AG08395 (cell line): ENCODE measurements at places on chromosomes 3 and 15.
A peak's percentile ranks its signal among the peaks of the same experiment; 100 is the strongest.

DNA sequence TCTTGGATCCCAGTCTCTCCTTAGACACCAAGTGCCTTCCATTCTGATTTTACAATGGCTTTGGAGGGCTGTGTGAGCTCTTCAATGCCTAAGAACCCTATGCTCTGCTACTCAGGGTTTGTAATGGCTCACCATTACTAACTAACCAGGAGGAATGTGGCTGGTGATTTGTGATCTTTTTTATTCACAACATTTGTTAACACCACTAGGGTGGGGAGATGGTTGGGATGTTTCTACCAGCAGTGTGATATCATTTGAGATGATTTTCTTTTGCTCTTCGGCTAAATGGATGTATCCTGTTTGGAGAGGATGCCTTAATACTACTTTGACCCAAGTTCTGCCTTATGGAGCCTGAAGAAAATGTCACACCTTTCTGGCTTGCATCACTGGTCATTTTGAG lies 226.9 kb downstream of the MFSD1 start:
- no peak for DNase-seq

DNA sequence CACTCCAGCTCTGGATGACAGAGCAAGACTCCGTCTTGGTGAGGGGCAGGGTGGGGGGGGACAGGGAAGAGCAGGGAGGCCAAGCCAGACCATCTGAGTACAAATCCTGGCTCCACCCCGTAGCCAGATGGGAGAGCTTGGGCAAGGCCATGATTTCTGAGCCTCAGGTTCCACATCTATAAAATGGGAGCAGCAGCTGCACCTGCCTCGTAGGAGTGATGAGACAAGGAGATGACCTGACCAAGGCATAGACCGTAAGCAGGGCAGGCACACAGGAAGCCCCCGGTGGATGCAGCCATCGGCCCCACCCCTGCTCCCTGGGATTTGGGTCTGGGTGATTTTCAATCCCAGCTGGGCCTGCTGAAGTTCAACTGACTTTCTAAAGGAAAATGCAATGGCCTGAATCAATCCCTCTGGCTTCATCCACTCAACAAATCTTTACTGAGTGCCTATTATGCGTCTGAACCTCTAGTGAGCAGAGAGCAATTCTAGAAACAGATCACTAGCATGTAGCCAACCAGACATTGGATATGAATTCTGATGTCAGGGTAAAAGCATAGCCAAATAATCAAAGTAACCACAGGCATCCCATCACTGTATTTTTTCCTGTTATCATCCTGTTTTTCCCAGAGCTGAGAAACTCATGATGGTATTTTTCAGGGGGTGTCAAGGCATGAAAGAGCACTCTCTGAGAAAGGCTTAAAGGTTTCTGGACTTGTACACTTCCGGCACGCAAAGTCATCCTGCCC lies 141.2 kb downstream of the NUP210 start:
- DNase-seq: no peak

DNA sequence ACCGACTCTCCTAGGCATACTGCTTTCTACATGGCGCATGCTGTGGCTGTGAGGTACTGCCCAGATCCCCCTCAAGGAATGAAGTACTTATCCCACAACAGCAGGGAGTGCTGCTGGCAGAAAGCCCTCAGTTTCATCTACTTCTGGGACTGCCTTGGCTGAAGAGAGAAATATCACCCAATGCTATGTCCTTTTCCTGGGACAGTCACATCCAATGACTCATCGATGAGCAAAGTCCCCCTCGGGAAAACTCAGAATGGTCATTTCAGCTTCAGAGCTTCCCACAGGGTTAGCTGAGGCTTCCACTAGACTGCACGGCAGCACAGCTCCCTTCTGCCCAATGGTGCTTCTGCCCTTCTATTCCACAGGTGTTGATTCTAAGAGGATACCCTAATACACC lies 3.6 kb upstream of the NMD3 start:
- DNase-seq: peak; percentile 43

DNA sequence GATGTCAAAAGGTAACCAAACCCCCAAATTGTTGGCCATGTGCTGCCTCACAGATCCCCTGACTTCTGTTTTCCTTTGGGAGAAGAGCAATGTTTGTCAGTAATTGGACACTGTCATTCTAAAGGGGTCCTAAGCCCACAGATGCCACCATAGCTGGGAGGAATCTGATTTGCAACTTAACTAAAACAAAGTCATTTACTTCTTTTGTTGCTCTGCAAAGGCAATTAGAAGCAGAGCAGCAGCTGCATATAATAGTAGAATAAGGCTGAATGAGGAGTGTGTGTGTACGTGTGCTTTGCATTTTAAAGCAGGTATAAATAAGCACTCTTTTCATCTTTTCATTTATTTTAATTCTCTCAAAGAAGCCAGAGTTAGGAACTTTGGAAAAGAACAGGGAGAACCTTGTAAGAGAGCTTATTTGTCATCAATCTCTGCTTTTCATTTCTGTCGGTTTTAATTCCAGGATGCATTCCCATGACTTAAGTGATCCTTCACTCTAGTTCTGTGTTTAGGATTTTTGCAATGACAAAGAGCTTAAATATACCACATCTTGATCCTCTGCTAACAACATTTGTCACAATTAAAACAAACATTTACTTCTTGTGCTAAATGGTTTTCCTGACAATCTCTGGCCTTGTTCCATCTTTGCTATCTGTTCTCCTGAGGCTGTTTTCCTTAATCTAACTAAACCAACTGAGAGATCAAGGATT lies 530.2 kb upstream of the CBLB start:
- DNase-seq: no peak

DNA sequence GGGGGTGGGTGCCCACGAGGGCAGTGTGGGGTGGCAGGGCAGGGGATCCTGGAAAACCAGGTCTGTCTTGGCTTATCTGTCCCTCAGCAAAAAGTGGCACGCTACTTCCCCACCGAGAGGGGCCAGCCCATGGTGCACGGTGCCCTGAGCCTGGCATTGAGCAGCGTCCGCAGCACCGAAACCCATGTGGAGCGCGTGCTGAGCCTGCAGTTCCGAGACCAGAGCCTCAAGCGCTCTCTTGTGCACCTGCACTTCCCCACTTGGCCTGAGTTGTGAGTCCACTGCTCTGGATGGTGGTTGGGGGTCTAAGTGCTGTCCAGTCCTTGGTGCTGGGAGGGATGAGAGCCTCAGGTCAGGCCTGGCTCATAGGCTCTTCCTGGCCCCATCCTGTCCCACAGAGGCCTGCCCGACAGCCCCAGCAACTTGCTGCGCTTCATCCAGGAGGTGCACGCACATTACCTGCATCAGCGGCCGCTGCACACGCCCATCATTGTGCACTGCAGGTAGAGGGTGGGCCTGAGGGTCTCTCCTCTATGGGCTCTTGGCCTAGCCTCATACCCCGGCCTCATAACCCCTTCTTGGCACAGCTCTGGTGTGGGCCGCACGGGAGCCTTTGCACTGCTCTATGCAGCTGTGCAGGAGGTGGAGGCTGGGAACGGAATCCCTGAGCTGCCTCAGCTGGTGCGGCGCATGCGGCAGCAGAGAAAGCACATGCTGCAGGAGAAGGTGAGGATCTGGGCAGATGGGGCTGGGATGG lies 31.1 kb downstream of the PTPN23 start:
- no peak for DNase-seq

GRCh38 chr3:21269882-21270281 lies 481.1 kb downstream of the ZNF385D start:
- no peak for DNase-seq

- DNase-seq: no peak
Observed at GRCh38 chr3:19190602-19191001, 42.3 kb downstream of the KCNH8 start.

DNA sequence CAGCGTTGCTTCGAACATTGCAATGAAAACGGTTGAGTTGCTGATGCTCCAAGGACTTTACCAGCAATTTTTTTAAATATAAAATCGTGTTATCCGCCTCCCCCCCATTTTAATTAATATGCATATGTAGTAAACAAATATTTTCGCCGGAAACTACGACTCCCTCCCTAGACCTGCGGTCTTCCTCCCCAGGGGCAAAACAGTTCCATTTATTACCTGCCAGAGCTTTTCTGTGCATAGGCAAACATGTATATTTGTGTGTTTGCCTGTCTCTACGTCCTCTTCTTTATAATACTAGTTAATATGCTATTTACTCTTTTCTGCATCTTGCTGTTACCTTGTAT lies 593 bp upstream of the RSL24D1 start:
- DNase-seq: no peak

- DNase-seq: no peak
Observed at GRCh38 chr3:190150681-190151080, 30.0 kb upstream of the P3H2 start.

- DNase-seq: no peak
Observed at GRCh38 chr3:7322957-7323669, 462.2 kb downstream of the GRM7 start.

- peak; percentile 54 for DNase-seq
Observed at GRCh38 chr15:100725121-100726069, 123.0 kb downstream of the ASB7 start.

GRCh38 chr15:75731248-75732151 lies 18.9 kb upstream of the CSPG4 start:
- DNase-seq: no peak

GRCh38 chr3:132006605-132007204 lies 28.1 kb downstream of the CPNE4 start:
- peak; percentile 14 for DNase-seq

- no peak for DNase-seq
Observed at GRCh38 chr3:144662729-144663128, 691.1 kb downstream of the DIPK2A start.

DNA sequence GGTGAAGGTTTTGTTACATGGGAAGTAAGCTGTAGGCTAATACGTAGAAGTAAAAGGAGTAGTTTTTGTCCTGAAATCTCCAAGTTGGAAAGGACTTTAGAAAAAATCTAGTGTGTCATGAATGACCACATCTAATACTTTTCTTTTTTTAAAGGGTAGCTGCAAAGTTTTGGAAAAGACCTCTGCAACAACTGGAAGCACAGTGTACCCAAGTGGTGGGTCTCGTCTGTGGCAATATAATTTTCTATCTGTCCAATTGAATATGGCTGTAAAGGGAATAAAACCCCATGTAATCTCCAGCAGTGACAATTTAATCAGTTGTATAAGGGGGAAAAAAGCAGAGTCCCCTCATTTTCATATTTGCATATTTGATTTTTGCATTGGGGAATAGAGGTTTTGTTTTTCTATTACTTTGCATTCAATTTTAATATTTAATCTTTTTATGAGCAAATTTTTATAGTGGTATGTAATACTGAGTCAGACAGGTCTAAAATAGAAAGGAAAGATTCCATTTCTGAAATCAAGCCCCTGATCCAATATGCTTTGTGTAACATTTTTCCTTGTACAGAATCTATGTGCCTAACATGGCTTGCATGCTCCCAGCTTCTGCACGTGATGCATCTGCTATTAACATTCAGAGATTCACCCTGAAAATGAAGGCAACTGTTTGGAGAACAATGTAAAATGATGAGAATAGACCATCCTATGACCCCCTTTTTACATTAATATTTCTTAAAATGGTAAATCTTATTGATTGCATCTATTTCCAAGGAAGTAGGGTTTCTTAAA lies 531.4 kb downstream of the ZIC1 start:
- DNase-seq: no peak
